ENCODE measurements at places on chromosomes 13 and 19.
A peak's percentile ranks its signal among the peaks of the same experiment; 100 is the strongest.

GRCh38 chr19:34428549-34429285 lies 536 bp downstream of the UBA2 start:
- peak; percentile 42 for DNase-seq

- no peak for DNase-seq
Measured at GRCh38 chr13:30900952-30901749, 4.9 kb upstream of the MEDAG start.

DNA sequence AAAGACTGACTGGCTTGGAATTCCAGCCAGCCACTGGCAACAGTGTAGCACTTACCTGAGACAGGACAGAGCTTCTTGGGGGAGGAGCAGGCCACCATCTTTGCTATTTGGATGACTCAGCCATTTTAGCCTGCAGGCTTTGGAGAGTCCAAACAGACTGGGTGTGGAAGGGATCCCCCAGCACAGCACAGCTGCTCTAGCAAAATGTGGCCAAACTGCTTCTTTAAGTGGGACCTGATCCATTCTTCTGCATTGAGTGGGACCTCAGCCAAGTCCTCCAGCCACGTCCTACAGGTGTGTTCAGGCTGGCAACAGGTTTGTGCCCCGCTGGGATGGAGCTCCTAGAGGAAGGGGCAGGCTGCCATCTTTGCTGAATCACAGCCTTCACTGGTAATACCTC lies 80.0 kb downstream of the NDFIP2 start:
- peak; percentile 5 for DNase-seq

GRCh38 chr13:48161530-48162179 lies 66.8 kb upstream of the MED4 start:
- no peak for DNase-seq

GRCh38 chr13:65943024-65943423 lies 1287.1 kb downstream of the PCDH9 start:
- no peak for DNase-seq

DNA sequence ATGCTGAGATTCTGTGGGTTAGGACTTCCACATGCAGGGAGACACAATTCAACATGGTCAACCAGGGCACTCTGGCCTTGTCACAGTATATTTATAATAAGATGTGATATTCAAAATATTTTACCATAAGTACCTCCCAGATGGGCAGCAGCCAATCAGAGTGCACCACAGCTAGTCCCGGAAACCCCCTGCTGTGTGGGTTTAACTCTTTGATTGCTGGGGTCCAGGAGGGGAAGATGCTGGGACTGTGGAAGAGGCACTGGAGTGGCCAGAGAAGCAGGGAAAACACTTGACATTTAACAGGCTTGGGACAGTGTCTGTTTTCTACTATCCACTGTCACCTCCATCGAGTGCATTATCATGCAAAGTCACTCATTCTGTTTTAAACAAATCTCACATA lies 99.0 kb downstream of the MBNL2 start:
- DNase-seq = no peak

GRCh38 chr19:13573056-13573667 lies 66.9 kb upstream of the CACNA1A start:
- DNase-seq = no peak

- DNase-seq = no peak
Measured at GRCh38 chr13:107299717-107300116, 731.8 kb upstream of the ARGLU1 start.

- no peak for DNase-seq
Measured at GRCh38 chr19:52592301-52592700, 22.2 kb downstream of the ZNF701 start.

DNA sequence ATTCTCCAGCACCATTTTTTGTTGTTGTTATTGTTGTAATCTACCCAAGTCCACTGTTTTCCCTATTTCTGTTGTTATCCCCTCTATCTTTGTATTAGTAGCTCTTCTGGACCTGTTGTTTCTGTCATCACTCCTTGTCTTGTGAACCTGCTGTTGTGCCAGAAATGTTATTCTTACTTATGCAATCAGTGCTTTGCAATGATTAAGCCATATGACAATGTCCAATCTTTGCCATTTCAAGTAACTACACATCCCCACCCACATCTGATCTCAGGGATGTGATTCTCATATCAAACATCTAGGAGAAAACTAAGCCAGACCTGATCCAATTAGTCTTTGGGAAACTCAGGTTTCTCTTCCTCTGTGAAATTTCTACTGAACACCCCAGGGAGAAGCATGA lies 472.6 kb upstream of the KLHL1 start:
- DNase-seq = no peak

- DNase-seq = no peak
Measured at GRCh38 chr13:37460166-37460565, 138.4 kb downstream of the POSTN start.

- DNase-seq = no peak
Measured at GRCh38 chr13:88074794-88075510, 403.8 kb downstream of the SLITRK5 start.

GRCh38 chr19:41895745-41896580 lies 13.0 kb downstream of the ARHGEF1 start:
- no peak for DNase-seq

- peak; percentile 100 for DNase-seq
Measured at GRCh38 chr19:2627319-2627829, 75.1 kb downstream of the GNG7 start.

GRCh38 chr19:19866611-19867248 lies 1.0 kb downstream of the ZNF253 start:
- DNase-seq = peak; percentile 25

- DNase-seq = peak; percentile 2
Measured at GRCh38 chr13:71967990-71968389, 101.0 kb upstream of the DACH1 start.

GRCh38 chr13:105471673-105472072 lies 1063.8 kb downstream of the EFNB2 start:
- no peak for DNase-seq

- peak; percentile 78 for DNase-seq
Measured at GRCh38 chr13:35716186-35716585, 239.7 kb upstream of the MAB21L1 start.

- peak; percentile 97 for DNase-seq
Measured at GRCh38 chr19:56838909-56839651, 1.4 kb downstream of the PEG3 start.

- DNase-seq = peak; percentile 62
Measured at GRCh38 chr19:45340232-45340898, at the start of gene KLC3. TSS of gene KLC3 (plus strand) at chr19:45340750. CDS start at chr19:45345542, 4,792 bp downstream.

DNA sequence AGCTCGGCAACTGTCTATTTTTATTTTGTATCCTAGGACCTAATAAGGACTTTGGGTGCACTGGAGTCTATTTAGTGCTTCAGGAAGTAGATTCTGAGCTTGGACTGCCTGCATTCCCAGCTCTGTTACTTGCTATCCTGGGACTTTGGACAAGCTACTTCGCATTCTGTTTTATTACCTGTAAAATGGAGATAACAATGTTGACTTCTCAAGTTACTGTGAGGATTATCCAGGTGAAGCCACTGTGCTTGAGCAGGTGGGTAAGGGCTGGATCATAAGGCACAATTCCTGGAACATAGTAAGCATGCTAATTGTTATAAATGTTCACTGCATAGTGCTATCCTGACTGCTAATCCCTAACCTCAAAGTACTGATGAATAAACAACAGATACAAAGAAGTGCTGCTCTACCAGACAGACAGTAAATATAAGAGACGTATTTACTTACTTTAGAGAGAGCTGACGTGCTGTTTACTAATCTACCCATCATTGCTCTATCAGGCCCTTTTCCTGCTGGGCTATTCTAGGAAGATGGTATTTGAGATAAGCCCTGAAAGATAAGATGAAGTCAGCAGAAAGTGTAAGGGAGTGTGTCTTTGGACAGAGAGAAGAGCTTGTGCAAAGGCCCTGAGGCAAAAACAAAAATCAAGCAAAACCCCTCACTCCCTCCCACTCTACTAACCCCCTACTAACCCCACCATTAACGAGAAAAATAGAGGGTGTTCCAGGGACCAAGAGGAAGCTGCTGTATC lies 50.8 kb upstream of the FLT1 start:
- DNase-seq = no peak

- no peak for DNase-seq
Measured at GRCh38 chr13:99393791-99394735, 86.9 kb upstream of the GPR183 start.

DNA sequence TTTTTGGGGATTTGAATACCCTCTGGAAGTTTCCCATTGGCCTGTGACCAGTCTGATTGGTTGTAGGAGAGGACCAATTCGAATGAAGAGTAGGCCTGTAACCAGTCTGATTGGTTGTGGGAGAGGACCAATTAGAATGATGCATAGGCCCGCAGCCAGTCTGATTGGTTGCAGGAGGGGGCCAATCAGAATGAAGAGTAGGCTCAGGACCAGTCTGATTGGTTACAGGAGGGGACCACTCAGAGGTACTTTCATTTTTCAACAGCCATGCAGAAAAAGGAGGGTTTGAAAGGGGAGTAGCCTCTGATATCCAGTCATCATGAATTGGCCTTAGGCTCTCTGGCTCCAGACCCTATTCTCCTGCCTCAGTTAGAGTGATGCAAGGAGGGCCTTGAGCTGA lies 30.4 kb upstream of the SLC1A5 start:
- peak; percentile 13 for DNase-seq

- peak; percentile 69 for DNase-seq
Measured at GRCh38 chr13:26254583-26255111, 718 bp downstream of the CDK8 start.

DNA sequence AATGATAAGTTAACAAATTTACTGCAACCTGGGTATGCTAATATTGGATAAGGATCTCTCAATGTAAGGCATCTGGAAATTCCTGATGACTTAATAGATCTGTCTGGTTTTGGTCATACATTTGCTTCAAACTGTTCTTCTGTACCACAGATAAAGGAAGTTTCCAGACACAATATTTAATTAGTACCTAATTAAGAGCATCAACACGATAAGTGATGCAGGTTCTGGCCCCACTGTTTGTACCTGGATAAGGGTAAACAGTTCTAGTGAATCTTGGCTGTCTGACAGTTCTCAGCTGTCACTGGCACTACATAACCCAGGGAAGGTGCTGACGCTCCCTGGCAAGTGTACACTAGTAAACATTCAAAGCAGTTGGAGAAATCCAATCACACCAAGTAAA lies 165.6 kb downstream of the MZT1 start:
- no peak for DNase-seq

- DNase-seq = no peak
Measured at GRCh38 chr13:27264648-27265047, 6.0 kb upstream of the RASL11A start.

DNA sequence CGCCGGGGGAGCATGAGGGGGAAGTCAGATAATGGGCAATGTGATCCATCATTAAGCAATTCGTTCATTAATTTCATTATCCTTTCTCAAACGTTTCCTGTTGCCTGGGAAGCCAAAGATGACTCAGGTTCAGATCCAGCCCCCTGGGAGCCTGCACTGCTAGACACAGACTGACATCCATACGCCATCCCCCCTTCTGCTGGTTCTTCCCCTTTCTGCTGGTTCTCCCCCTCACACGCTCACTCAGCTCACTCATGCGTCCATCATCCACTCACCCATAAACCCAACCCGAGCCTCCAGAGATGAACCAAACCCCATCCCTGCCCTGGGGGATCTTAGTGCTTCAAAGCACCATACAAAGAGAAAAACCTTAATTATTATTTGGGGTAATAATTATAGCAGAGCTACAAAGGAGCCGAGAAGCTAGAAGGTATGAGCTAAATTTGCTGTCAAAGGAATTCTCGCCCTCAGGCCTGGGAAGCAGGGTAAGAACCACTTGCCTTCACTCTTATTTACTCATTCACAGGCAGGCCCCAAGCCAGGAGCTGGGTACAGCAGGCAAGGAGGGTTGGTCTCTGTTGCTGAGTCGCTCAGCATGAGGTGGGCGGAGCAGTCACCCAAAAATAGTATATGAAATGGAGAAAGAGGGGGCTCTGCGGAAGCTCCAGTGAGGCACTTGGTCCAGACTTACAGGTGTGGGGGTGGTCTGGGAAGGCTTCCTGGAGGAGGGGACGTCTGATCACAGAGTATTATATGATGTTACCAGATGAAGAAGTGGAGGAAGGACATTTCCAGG lies 7.0 kb upstream of the ZNF444 start:
- no peak for DNase-seq

DNA sequence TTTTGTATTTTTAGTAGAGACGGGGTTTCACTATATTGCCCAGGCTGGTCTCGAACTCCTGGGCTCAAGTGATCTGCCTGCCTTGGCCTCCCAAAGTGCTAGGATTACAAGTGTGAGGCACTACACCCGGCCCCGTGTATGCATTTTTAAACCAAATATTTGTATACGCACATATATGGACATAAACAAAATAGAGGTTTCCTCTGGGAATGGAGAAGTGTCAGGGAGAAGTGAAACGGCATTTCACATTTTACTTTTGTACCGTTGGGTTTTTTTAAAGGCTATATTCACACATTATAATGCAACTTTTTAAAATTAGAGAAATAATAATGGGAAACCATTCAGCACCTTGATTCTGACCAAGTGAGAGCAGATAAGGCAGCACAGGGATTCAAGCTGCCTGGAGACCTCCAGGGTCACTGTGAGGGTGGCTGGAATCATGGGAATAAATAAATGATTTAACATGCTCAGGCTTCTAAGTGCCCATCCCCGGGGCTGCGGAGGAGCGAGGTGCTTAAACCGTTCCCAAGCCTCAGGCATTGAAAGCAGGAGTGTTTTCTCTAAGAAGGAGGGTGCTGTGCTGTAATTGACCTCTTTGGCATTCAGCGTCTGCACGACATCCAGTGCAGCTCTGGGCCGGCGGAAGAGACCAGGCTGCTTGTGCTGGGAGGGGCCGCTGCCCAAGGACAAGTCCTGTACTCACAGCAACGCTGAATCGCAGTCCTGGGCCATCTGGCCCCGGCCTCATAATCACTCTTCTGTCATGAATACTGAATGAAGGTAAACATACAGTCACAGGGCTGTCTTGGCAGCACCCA lies 24.7 kb downstream of the GPR42 start:
- DNase-seq = no peak

DNA sequence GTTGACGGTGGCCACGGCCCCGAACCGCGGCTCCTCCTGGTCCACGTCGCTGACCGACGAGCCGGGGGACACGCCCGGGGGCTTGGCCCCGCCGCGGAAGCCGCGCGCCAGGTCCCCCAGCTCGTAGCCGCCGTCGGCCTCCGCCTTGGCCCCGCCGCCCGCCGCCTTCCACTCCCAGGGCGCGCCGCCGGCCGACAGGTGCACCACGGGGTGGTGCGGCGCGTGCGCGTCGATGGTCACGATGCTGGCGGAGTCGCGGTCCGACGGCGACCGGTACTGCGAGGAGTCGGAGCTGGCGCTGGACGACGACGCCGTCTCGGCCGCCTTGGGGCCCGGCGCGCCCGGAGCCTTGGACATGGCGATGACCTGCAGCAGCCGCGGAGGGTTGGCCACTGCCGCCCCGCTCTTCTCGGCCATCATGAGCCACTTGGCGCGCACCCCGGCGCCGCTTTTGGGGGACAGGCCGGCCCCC lies 9.0 kb downstream of the PLPPR3 start:
- DNase-seq = no peak
